ENCODE measurements at places on chromosomes 1 and 21.

DNA sequence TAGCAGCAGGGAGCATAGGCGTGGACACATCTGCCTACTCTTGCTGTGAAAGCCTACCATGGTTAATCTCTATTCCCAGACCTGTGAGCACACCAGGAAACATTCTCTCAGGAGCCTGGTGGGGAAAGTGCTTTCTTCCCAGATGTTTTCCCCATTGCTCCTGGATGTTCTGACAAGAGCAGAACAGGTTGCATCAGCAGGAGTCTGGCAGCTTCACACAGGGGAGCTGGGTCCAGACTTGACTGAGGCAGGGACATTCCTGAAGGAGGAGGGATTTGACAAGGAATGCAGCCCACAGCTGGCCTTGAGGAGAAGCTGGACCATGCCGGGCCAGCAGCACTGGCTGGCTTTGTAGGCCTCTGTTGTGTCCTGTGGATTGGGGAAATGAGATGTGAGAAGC lies 21.0 kb upstream of the ARTN start:
- peak; percentile 96 for DNase-seq

- DNase-seq: peak; percentile 11
Observed at GRCh38 chr1:236395230-236395946, 1.3 kb downstream of the EDARADD start.

GRCh38 chr1:113255720-113256347 lies 134.5 kb upstream of the MAGI3 start:
- peak; percentile 2 for DNase-seq

GRCh38 chr1:6985549-6986276 lies 200.5 kb downstream of the CAMTA1 start:
- DNase-seq: no peak

- peak; percentile 24 for DNase-seq
Observed at GRCh38 chr1:43387976-43388599, 1.5 kb downstream of the MED8 start.

GRCh38 chr1:223417444-223417843 lies 24.2 kb downstream of the CCDC185 start:
- peak; percentile 25 for DNase-seq

DNA sequence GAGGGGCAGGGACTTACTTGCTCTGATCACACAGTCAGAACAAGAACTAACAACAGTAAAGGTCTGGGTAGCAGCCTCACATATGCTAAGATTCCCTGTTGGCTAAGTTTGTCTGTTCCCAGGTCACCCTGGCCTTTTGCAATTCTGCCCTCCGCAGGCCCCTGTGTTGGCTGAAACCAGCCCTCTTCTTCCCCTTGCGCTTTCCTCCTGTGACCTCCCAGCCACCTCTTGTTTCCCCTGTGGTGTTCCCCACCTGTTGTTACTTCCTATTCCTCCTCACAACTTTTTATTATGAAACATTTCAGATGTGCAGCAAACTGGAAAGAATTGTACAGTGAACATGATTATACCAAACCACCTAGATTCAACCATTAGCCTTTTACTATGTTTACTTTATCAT lies 23.4 kb downstream of the MAPKAPK2 start:
- no peak for DNase-seq

DNA sequence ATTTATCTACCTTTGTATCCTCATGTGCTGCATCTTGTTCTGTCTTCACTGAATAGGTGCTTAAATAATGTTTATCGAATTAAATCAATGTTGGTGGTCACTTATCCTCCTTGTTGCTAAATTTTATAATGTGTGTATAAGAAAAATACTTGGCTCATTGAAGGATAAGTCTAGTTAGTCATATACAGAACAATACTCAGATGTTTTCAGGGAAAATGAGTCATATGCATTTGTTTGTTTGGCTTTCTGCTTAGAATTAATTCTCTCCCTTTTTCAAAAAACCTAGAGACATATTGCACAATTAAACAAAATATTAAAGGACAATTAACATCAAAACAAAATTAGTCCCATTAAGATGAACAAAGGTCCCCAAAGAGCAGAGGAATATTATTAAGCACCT lies 89.0 kb downstream of the UBE2U start:
- no peak for DNase-seq

DNA sequence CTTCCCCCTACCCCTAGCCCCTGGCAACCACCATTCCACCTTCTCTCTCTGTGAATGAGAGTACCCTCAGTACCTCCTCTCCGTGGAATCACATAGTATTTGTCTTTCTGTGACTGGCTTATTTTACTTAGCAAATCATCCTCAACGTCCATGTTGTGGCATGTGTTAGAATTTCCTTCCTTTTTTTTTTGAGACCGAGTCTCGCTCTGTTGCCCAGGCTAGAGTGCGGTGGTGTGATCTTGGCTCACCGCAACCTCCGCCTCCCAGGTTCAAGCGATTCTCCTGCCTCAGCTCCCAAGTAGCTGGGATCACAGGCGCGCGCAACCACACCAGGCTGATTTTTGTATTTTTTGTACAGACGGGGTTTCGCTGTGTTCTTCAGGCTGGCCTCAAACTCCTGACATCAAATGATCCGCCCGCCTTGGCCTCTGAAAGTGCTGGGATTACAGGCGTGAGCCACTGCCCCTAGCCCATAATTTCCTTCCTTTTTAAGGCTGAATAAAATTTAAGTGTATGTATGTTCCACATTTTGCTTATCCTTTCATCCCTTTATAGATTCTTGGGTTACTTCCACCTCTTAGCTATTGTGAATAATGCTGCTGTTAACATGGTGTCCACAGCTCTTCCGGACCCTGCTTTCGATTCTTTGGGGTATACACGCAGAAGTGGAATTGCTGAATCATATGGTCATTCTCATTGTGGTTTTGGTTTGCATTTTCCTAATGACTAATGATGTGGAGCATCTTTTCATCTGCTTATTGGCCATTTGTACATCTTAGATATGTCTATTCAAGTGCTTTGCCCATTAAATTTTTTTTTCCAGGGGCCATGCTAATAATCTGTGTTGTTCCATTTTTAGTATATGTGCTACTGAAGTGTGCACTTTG lies 32.3 kb downstream of the ERRFI1 start:
- peak; percentile 57 for DNase-seq

DNA sequence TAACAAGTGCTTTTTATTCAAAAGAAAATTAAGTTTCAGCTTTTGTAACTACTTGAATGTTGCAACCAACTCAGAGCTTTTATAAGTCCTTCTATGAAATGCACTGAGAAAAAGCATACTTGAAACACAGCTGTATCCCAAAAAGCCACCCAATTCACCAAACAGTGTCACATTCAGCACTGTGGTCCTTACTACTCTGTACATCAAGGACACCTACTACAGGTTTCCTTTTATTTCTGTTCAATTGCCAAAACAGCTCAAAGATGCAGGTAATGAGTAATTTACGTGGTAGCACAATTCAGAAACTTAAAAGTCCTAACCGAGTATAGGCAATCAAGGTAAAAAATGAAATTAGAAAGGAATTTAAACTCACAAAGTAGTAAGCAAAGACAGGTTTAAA lies 2.5 kb downstream of the EIF4G3 start:
- DNase-seq: no peak

DNA sequence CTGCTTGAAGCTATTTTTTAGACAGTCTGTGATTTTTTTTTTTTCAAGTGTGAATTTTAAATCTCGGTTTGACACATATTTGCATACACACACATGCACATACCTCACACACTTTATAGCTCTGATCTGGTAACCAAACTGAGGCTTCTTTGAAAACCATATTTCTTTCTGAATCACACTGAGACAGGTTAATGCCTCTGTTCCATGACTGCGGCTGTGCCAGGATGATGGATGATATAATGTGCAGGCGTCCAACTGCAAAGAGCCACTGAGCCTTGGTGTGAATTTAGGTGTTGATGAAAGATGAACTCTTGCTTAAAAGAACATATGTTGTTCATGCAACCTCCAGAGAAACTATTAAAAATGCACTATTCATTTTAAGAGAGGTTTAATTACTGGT lies 504.0 kb upstream of the OLFM3 start:
- no peak for DNase-seq

DNA sequence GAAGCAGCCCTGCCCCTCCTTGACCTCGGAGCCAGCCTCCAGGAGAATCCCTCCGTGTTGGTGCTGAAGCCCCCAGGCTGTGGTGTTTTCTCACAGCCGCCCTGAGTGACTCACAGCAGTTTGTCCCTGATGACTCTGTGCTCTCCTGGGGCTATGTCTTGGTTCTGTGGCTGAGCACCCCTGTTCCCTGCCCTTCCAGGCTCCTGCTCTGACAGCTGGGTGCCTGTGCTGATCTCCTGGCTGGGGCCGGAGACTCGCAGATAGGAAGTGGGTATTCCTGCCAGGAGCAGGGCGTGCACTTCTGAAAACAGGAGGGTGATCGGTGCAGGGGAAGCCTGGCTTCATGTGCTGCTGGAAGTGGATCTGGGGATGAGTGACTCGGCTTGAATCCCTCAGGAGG lies 34.5 kb downstream of the POFUT2 start:
- DNase-seq: peak; percentile 13

DNA sequence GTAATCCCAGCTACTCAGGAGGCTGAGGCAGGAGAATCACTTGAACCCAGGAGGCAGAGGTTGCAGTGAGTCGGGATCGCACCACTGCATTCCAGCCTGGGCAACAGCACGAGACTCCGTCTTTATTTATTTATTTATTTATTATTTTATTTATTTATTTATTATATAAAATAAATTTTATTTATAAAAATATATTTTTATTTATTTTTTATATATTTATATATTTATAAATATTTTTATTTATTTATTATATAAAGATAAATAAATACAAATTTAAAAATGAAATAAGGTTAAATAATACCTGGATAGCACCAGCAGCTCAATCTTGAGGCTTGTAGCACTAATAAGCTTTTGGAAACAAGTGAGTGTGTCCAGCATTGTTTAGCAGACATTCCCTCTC lies 40.9 kb upstream of the SIM2 start:
- DNase-seq: no peak

DNA sequence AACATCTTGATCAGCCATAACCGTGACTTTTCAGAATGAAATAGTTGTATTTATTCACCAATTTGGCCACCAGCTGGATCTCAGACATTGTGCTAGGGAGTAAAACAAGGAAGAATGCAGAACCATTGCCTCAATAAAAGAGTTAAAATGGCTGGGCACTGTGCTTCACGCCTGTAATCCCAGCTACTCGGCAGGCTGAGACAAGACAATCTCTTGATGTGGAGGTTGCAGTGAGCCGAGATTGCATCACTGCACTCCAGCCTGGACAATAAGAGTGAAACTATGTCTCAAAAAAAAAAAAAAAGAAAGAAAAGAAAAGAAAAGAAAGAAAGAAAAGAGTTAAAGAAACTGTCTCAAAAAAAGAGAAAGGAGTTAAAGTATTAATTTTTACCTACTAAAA lies 199.5 kb downstream of the TPR start:
- peak; percentile 67 for DNase-seq

GRCh38 chr1:68429233-68429808 lies 20.4 kb downstream of the RPE65 start:
- DNase-seq: no peak

DNA sequence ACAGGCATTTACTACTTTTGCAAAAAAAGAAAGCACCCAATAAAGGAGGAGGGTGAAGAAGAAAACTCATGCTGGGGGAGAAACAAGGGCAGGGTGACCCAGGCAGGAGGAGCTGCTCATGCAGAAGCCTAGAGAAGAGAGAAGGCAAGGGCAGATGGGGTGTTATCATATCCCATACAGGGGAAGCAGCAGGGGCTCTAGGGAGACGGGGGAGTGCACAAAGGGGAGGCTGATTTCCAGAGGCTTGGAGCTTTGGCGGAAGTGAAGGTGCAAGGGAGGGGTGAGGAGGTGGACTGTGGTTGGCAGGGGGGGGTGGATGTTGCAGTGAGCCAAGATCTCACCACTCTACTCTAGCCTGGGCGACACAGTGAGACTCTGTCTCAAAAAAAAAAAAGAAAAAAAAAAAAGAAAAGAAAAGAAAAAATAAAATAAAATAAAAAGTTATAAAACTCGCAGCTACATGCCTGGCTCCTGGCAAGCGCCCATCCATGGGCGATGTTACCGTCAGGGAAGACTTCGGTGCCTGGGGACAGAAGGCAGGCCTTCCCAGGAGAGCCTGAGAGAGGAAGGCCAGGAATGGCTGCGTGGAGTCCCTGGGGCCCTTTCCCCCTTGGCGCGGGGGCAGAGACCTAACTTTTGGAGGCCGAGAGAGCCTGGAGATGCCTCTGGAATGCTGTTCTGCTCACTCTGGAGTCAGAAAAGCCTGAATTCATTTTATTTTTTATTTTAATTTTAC lies 3.3 kb upstream of the FCN3 start:
- no peak for DNase-seq

- DNase-seq: no peak
Observed at GRCh38 chr1:94970783-94971182, 43.9 kb upstream of the CNN3 start.

DNA sequence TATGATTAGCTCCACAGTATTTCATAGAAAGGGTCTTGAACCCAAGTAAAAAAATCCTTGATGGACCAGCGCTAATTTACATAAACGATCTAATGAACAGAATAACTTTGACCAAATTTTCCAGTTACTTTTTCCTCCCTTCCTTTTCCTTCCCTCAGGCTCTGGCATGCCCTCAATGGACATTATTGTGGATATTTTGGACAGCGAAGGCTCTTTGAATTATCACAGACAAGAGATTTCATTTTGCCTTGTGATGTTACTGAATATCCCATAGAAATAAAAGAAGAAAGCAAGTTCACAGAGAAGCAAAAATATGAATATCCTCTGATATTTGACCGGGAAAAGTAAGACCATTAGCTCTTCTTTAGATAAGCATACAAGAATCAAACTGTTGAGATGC lies 60.3 kb upstream of the EXO1 start:
- no peak for DNase-seq

- peak; percentile 9 for DNase-seq
Observed at GRCh38 chr1:233603478-233603877, 10.4 kb upstream of the KCNK1 start.

GRCh38 chr1:245956225-245956624 lies 550.9 kb downstream of the SMYD3 start:
- DNase-seq: no peak

- DNase-seq: no peak
Observed at GRCh38 chr1:6148497-6149241, 31.5 kb downstream of the CHD5 start.

- DNase-seq: no peak
Observed at GRCh38 chr1:68319907-68320306, 87.6 kb upstream of the WLS start.

DNA sequence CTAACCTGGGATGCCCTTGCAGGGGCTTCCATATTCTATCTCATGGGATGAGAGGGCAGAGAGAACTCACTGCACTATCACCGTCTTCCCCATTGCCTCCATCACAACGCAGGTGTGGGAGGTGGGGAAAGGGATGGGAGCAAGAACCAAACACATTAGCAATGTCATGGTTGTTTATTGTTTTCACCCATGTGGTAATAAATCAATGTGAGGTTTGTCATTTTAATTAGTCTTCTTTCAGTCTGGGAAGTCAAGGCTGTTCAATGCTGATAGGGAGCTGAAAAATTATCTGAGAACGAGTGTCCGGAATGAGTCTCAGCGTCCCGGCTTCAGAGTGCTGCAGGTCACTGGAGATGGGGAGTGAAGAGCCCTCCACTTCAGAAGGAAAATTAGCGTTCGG lies 268.5 kb downstream of the DUSP10 start:
- DNase-seq: no peak

- no peak for DNase-seq
Observed at GRCh38 chr1:181086091-181086490, 2.4 kb upstream of the IER5 start.

Measured in AG10803 (cell line).